ENCODE measurements at places on chromosomes 12 and 14.

- DNase-seq = no peak
Observed at GRCh38 chr12:120278137-120279069, 12.9 kb upstream of the PXN start.

GRCh38 chr14:49114161-49114893 is 471.9 kb downstream of the RPS29 start:
- no peak for DNase-seq

DNA sequence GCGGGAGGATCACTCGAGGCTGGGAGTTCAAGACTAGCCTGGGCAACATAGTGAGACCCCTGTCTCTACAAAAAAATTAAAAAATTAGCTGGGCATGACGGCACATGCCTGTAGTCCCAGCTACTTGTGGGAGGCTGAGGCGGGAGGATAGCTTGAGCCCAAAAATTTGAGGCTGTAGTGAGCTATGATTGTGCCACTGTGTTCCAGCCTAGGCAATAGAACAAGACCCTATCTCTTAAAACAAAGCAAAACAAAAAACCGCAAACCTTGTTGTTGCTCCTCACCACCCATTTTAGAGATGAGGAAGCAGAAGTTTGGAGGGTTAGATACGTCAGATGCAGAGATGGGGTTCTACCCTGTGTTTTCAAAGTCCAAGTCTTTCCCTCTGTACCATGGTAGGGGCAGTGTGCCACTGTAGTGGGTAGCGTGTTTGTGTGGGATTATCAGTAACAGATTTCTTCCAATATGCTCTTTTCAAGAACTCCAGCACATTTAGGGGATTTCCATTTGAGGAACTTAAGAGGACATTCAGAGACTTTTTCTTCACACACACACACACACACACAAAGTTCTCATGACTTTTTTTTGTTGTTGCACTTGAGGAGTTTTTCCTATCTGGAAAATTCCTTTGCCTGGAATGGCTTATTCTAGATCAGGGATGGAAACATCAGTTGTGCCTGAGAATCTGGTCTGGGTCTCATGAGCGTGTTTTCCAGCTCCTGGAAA is 186.5 kb downstream of the CHST11 start:
- DNase-seq = no peak

- no peak for DNase-seq
Observed at GRCh38 chr12:81819991-81820633, 61.0 kb upstream of the PPFIA2 start.

DNA sequence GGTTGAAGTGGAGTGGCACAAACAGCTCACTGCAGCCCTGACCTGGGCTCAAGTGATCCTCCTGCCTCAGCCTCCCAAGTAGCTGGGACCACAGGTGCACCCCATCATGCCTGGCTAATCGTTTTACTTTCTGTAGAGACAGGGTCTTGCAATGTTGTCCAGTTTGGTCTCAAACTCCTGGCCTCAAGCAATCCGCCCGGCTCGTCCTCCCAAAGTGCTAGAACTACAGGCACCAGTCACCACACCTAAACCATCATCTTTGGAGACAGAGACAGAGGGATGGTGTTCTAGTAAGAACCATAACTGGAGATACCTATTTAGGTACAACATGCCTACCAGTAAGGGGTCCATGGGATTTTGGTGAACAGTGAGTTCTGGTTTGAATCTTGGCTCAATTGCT is 2.5 kb upstream of the DDX23 start:
- no peak for DNase-seq

- no peak for DNase-seq
Observed at GRCh38 chr12:84046859-84047258, 865.7 kb downstream of the SLC6A15 start.

DNA sequence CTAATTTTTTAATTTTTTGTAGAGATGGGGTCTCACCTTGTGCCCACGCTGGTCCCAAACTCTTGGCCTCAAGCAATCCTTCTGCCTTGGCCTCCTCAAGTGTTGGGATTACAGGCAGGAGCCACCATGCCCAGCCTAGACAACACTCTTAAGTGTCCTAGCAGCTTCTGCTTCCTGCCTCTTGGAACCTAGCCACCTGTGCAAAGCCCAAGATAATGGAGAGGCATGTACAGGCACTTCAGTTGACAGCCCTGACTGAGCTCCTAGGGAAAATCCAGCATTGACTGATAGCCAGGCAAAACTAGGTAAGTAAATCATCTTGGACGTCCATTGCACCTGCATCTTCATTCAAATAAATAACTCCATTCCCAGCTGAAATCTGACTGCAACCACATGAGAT is 15.5 kb downstream of the COX14 start:
- DNase-seq = no peak

- no peak for DNase-seq
Observed at GRCh38 chr12:68428724-68429501, 96.8 kb upstream of the MDM1 start.

GRCh38 chr12:89707703-89708564 is 704 bp downstream of the ATP2B1 start:
- DNase-seq = peak; percentile 74

DNA sequence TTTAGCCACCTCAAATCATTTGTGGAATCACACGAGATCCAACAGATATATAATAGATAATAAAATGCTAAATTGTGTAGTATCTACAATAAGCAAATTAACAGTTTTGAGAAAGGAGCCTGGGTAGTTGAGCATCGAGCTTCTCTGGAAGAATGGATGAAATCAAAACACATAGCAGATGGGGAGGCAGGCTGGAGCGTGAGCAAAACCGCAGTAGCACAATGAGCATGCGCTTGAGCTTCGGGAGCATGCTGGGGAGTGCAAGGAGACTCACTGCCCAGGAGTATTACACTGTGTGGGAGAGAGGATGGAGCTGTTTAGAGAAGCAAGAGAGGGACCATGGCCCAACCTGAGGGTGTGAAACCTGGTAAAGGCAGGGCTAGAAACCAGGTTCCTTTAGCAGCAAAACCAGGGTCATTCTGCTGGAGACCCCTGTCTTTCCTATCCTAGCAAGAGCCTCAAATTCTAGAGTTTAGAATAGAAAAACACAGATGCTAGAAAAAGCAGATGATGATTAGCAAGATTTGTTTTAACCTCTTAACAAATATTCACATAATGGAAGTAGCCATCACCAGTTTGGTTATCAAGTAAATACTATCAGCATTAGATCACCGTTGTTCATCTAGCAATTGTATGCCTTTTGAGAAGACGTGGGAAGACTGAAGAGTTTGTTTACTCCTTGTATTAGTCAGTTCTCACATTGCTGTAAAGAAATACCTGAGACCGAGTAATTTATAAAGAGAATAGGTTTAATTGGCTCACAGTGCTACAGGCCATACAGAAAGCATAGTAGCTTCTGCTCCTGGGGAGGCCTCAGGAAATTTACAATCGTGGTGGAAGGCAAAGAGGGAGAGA is 484.8 kb downstream of the EGLN3 start:
- no peak for DNase-seq

GRCh38 chr14:99522025-99522401 is 40.8 kb downstream of the CCNK start:
- no peak for DNase-seq

GRCh38 chr14:47389535-47389934 is 285.9 kb downstream of the MDGA2 start:
- DNase-seq = no peak

DNA sequence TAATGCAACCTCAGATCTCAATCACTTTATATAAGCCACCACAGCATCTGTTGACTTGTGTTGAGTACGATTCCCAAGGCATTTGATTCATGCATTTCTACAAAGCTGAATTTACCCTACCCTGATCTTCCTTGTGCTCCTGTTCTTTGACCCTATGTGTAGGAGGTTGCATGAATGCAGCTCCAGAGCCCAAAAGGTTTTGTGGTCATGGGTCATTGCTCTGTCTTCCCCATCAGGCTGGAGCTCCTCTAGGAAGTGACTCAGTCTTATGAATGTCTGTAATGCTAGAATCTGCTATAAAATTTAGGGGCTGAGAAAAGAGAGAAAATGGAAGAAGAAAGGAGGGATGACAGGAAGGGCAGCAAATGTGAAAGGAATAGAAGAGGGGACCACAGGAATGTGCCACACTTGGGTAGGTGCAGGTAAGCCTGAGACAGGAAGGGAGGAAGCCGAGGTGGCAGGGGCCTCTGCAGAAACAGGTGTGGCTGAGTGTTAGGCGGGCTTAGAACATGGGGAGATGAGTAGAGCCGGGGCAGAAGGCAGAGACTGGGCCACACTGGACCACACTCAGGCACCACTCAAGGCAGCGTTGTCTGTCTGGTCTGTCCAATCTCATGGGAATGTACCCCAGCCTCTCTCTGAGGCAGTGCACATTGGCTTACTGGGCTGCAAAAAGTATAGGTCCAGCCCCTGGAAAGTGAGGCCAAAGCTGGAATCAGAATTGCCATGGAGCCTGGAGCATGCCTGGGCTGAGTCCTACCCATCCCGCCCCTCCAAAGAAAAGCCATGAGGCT is 334.1 kb downstream of the BCL11B start:
- DNase-seq = no peak

DNA sequence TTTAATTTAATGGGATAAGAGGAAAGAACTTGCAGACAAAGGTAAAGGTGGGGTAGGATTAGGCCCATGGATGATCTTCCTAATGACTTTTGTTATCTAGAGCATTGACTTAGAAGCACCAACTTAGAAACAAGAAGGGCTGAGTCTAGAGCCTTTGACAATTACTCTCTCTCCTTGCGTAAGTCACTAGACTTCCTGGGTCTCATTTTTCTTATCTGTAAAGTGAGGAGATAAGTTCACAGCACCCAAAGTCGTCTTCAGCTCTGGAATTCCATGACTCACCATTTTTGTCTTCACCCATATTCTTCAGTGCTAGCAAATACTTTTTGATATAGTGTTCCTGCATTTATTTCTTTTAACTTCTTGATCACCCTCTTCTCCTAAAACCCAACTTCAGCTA is 75.7 kb downstream of the SSPN start:
- no peak for DNase-seq

DNA sequence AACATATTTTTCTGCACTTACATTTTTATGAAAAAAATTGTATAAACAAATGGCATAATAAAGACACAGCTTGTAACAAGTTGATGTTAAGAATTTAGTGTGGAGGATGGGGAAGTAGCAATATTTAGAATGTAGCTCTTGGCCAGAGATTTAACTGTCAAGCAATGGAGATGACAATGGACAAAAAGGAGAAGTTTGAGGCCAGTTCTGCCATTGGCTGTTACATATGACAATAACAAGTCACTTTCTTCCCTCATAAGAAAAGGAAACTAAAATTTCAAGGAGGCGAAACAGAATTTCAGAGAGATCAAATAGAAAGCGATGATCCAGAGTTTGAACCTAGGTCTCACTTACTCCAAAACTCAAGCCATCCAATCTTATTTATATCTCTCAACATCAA is 122.8 kb upstream of the CCDC175 start:
- no peak for DNase-seq

DNA sequence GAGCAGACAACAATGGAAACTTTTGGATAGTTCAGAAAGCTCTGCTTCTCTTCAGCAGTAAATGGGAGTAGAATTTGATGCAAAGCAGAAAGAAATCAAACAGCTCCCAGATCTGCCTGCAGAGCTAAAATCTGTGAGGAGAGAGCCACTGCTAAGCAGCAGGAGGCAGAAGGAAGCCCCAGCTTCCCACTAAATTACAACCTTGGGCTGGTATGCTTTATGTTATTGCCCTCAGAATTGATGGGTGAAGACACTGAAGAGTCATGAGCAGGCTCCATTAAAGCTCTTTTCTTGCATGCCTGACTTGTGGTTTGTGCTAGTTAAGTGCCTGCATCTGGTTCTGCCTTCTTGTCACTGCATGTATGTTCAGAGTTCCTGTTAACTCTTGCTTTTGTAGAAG is 8.4 kb downstream of the ZC2HC1C start:
- no peak for DNase-seq

GRCh38 chr12:21780786-21781185 is 6.3 kb upstream of the KCNJ8 start:
- DNase-seq = no peak

DNA sequence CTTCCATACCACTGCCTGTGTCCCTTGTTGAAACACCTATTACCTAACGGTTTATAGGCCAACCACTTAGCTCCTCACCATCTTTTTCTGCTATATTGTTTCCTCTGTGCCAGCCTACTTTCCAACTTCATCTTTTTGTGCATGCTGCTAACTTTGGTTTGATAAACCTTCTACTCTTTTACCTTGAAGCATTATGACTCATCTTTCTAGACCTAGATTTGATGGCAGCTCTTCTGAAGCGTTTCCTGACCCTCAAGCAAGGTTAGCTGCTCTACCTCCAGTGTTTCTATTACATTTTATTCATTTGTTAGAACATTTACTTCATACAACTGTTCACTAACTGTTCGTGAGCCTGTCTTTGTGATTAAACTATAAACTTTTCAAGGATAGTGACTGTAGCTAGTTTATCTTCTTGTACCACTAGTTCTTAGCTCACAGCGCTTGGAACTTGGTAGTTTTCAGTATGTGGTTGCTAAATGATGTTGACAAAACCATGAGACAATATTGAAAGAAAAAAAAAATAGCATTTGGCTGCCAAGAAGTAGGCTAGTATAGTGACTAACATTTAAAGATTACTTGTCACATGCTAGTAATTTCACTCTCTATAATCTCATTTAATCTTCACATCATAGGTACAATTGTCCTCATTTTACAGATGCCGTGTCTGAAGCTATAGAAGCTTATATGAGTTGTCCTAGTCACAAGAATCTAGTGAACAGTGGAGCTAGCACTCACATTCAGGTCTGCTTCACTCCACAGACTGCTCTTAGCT is 79.5 kb downstream of the APAF1 start:
- no peak for DNase-seq

GRCh38 chr12:72679147-72679757 is 407.1 kb downstream of the TRHDE start:
- no peak for DNase-seq

GRCh38 chr14:93707475-93707874 is 80.8 kb downstream of the PRIMA1 start:
- no peak for DNase-seq

- DNase-seq = peak; percentile 25
Observed at GRCh38 chr14:69107407-69108003, 45.4 kb downstream of the DCAF5 start.

- DNase-seq = no peak
Observed at GRCh38 chr14:88522393-88522792, 32.4 kb downstream of the PTPN21 start.

GRCh38 chr12:96120359-96121100 is 73.6 kb upstream of the ELK3 start:
- no peak for DNase-seq

DNA sequence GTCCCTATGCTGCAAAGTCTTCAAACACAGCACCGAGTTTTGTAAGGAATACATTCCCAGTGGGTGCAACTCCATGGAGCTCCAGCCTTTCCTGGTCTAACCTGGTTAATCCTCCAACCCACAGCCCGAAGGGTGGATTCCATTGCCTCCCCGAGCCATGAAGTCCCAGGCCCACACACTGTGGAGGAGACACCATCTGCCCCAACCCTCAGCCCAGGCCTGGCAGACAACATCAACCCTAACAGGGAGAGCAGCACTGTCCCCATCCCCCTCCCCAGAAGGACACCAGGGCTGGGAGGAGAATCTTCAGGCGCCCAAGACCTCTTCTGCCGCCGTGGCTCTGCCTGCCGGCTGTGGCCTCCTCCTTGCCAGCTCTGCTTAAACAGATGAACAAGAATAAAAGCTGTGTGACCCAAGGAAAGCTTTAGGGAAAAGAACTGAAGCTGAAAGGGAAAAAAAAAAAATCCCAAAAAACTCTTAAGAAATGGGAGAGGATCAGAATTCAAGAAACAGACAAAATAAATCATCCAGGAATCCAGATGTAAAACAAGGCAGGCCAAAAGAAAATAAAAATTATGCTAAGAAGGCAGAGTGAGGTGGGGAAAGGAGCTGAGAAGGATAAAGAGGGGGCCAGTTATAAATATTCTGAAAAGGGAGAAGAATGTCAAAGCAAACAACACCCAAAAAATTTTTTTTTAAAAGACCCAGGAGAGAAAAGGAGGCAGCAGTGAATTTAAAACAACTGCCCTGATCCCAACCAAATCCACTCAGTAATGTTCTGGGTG is 16.0 kb upstream of the ZFP36L1 start:
- DNase-seq = no peak

Data from activated naive CD4-positive, alpha-beta T cell treated with anti-CD3 and anti-CD28 coated beads, Interleukin-2, amount 50 U/mL, for 72 hours (primary cell).